ENCODE measurements at places on chromosomes 4 and X.
A peak's percentile ranks its signal among the peaks of the same experiment; 100 is the strongest.

DNA sequence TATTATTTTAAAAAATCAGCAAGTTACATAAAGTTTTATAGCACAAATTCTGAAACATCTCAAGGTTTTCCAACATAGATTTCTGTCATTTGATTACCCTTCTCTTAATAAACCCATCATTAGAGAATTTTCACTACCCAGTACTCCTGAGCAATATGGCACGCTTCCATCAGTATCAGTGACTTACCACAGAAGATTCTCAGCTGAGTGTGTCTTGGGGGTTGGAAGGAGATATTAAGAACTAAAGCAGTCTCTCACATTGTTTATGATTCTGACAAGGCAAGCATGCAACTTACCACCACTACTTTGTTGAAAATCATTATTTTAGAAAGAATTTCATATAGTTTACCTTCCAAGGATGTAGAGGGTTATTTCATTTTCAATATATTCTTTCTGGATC, 67.7 kb downstream of the INPP4B start:
- DNase-seq: peak; percentile 24

- DNase-seq: no peak
Measured at GRCh38 chr4:137700751-137701150, 168.5 kb upstream of the PCDH18 start.

DNA sequence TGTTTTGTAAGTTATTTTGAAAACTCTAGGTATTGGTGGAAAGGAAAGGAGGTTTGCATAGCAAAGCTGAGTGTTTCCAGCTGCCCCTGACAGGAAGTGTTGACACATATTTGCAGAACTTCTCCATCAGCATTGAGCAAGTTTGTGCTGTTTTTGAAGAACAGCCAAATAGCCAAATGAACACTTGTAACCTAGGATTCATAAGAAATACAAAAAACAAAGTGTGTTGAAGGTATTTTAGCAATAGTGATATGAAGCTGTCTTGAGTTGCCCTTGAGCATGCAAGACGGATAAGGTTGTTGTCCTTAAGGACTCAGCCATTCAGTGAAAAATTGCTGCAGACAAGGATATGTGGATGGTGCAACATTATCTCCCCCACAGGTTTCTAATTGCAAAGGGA, 68.3 kb upstream of the PGM2 start:
- DNase-seq: peak; percentile 46

DNA sequence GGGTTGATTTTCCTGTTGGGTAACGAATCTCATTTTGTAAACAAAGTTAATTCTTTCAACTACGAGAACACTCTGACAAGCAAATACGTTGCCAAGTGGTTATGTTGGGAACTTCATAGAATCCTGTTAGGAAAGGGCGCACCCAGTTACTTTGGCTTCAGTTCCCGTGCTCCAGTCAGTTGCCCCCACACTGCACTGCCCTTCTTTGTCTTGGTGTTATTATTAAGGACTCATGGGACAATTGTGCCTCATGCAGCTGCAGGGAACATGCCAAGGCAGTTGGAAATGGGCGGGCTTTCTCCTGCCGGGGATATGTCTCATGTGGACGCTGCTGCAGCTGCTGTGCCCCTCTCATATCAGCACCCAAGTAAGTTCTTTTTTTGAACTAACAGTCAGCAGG, 28.9 kb downstream of the OFD1 start:
- no peak for DNase-seq

DNA sequence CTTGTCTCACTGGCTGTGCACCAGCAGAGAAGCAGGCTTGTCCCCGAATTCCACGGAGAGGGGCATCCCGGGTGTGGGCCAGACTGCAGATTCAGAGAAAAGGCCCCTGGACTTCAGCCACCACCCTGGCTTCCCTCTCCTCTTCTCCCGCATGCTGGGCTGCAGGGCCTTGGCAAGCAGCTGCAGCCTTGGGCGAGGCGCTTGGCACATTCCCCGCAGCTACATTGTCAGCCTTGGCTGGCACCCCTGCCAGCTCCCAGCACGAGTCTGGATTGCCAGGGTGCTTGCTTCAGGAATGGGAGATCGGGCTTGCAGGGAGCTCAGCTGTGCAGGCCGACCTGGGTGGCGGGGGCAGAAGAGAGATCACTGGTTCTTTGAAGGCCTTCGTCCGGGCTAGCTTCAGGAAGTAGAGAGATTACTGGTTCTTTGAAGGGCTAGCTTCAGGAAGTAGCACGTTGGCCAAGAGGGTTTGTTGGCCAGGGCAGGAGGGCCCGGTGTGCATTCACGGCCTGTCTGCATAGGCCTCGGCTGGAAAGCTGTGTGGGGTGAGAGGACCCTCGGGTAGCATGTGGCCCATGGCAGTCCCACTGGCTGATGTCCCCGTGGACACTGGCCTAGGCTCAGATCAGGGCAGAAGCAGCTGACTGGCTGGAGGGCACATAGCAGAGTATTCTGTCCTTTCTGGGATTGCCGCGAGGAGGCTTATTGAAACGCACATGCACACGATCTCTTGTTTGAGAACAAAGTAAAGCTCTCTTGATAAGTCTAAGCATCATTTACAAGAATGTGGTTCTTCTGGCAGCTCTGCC, 2.7 kb downstream of the ABCD1 start:
- no peak for DNase-seq

- DNase-seq: no peak
Measured at GRCh38 chr4:89447543-89447942, 139.9 kb upstream of the GPRIN3 start.

GRCh38 chr4:42362591-42362990, 34.7 kb upstream of the SHISA3 start:
- no peak for DNase-seq

- DNase-seq: peak; percentile 10
Measured at GRCh38 chrX:118847676-118848075, 24.1 kb downstream of the ZCCHC12 start.

GRCh38 chrX:6708676-6709380, 173.9 kb upstream of the VCX3A start:
- no peak for DNase-seq

- no peak for DNase-seq
Measured at GRCh38 chr4:158395889-158396288, 125.8 kb upstream of the RXFP1 start.

DNA sequence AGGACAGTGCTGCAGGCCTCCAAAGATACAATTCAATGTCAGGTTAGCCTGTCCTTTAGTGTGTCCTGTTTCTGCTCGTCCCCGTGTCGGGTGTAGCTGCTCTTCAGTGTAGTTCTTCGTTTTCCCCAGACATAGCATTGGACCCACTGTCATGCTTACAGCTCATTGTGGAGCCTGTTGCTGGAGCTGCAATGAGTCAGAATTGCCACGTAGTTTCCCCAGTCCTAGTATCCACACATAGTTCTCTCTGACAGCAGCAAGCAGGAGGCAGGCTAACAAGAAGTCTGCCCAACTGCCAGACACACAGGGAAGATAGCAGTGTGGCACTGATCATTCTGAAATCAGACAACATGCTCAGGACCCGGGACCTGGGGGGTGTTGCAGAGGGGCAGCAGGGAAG, 49.2 kb downstream of the MOSPD2 start:
- DNase-seq: peak; percentile 50

- DNase-seq: no peak
Measured at GRCh38 chr4:48018112-48018511, 1.5 kb downstream of the NIPAL1 start.

- no peak for DNase-seq
Measured at GRCh38 chr4:1842339-1842895, 13.5 kb downstream of the LETM1 start.

DNA sequence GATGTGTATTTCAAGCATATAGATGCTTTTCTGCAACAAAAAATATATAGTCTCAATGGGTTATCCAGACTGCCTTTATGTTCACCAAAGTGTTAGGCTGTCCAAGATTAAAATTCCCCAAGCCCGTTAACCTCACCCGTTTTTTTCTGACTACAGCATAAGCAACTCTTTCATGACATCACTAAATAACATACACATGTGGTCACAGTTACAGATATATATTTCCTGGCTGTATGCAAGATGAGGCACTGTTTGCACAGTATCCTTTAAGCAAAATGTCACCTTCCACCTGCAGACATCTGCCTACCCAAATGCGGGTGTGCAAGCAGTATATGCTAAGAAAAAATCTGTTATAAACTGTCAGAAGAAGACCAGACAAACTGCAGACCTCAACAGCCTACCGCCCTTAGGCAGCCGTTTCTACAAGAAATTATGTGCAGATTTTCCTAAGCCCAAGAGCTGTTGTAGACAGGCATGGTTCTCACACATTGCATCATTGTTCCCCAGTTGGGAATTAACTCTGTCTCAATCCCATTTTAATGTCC, 183.1 kb upstream of the MXRA5 start:
- DNase-seq: no peak

- peak; percentile 8 for DNase-seq
Measured at GRCh38 chr4:190020790-190021717, 6.0 kb downstream of the FRG2 start.

DNA sequence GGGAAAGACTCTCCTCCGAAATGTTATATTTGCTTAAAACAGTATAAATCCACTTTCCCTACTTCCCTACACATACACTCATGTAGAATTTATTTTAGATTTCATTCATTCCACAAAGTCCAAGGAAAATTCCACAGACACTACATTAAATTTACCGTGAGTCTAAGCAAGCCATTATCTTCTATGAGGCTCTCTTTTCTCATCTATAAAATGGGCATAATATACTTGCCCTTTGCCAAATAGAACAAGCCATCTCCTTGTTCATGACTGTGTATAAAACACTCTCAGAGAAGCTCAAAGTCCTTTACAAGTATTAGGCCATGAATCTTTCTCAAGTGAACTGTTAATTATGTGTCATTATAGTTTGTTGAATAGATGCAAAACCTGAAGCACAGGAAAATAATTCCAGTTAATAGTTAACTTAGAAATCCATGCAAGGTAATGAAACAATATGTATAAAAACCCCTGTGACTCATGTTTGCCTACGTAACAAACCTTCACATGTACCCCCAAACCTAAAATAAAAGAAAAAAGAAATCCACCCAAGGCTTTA, 10.7 kb downstream of the TEC start:
- DNase-seq: no peak

DNA sequence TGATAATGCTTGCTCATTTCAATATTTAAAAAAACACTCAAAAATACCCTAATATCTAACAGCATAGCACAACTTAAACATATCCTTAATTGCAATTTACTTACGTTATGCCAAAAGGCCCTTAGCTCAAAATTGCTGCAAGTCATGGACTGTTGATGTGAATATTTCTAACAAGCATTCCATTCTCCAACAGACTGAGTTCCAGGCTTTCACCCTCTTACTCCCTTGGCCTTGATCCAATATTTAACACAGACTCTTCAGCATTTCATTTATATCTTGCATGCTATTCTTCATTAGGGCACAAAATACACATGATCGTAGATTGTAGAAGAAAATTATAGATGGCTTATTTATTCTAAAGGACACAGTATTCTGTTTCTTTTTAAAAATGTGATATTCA, 96.5 kb downstream of the RNF150 start:
- DNase-seq: no peak

DNA sequence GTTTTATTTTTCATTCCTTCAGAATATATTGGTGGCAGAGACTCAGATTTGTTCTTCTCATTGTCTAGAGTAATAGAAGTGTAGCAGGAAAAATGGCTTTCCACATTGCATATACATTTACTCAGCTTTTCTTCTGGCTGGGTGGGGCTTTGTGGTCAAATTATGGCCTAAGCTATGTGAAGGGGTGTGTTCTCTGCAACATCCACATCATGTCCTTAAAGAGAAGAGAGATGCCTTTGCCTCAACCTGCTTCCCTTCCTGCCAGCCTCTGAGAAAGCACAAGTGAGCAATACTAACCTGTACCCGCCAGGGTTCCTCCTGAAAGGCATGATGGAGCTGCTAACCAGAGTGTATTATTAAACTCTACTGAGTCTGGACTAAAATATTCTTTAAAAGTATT, 695.6 kb upstream of the FAM241A start:
- DNase-seq: no peak

DNA sequence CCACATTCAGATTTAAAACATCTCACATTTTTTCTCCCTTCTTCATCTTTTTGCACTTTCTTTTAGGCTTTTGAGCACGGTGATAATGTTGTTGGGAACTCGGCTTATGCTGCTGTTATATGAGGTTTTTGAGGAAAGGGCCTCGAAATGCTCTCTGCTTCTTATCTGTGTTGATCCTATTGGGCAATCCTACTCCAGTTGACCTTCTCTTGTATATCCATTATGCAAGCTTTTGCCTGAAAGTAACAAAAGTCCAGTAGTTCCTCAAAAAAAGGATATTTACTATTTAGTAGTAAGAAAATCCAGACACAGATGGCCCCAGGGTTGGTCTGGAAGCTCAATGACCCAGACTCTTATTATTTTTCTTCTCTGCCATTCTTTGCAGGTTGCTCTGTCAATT, 57.7 kb upstream of the SPANXB1 start:
- DNase-seq: no peak

- no peak for DNase-seq
Measured at GRCh38 chr4:55458611-55459010, 62.9 kb downstream of the TMEM165 start.

- DNase-seq: no peak
Measured at GRCh38 chr4:73862322-73862721, 6.9 kb upstream of the CXCL1 start.

GRCh38 chr4:144705601-144706590, 59.9 kb downstream of the HHIP start:
- no peak for DNase-seq

GRCh38 chrX:147170993-147171392, 356.4 kb upstream of the CXorf51A start:
- DNase-seq: no peak

- DNase-seq: no peak
Measured at GRCh38 chr4:110633358-110634341, 10.8 kb upstream of the PITX2 start.

GRCh38 chrX:105610411-105610810, 211.9 kb upstream of the NRK start:
- no peak for DNase-seq

DNA sequence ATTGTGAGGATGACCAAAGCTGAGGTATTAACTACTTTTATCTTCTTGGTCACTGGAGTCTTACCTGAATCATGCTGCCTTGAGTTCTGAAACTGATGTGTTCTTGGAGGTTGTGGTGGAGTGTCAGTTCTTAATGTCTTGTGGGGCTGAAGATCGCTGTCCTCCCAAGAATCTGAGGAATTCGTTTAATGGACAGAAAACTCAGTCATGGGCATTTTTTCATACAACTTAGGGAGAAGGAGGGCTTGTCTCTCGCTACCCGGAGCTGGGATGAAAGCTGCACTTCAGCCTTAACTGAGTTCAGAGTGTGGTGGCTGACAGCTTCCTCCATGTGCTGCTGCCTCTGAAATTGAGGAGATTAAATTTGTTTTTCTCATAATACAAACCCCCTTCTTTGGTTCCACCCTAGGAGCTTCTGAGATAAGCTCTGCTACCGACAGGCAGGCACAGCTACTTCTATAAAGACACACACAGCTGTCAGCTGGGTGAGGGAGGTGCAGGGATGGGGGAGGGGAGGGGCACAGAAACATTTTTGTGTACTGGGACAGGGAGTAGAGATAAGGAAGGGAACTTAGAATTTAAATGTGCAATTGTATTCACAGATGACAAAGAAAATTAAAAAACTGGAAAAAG, 30.8 kb downstream of the RBBP7 start:
- no peak for DNase-seq

DNA sequence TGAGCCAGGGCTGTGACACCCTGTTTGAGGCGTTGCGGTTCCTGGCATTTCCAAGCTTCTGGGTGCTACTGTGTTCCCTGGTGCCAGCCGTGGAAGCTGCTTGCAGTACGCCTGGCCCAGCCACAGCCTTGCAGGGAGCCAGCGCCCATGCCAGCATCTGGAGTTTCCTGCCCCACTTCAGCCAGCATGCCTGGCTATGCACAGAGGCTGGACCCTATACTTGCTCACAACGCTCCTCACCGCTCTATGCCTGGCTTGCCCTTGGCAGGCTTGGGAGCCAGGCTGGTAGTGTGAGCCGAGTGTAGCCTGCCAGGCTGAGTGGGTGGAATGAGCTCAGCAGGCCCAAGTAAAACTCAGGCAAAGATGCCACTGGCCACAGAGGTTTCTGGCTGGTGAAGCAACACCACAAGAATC, 22.4 kb downstream of the PRRG1 start:
- DNase-seq: no peak
